ENCODE measurements at places on chromosomes 2 and 18.

DNA sequence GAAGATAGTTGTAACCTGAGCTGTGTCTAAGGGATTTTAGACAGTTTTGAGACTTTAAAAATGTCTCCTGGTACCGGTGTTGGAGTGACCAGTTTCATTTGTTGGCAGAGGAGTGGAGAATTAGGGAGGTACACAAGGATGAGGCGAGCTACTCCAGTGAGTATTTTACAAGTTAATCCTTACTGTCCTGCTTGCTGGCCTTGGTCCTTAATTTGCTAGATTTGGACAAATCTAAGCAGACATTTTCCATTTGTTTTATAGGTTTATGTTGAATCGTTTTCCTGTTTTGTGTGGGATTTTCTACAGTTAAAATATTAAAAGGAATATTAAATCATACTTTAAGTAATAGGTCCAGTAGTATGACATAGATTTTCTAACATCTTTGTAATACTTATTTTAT lies 101.8 kb downstream of the ZNF407 start:
- DNase-seq = no peak

GRCh38 chr2:41936771-41937463 lies 110.9 kb upstream of the PKDCC start:
- no peak for DNase-seq

DNA sequence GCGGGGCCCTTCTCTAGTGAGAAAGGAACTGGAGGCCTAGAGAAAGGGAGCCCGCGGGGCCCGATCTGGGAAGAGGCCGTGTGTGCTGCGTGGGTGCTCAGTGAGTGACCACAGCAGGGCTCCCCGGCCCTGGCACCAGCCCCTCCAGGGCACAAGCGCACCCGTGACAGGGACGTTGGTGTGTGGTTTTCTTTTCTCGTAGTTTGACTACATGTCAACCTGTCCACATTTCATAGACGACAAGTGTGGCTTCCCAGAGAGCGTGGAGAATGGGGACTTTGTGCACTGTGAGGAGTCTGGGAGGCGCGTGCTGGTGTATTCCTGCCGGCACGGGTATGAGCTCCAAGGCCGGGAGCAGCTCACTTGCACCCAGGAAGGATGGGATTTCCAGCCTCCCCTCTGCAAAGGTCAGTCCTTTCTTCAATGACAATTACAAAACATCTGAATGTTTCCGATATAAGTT lies 83.1 kb downstream of the TPO start:
- DNase-seq = no peak

GRCh38 chr2:9758741-9759140 lies 84.5 kb upstream of the TAF1B start:
- DNase-seq = no peak

DNA sequence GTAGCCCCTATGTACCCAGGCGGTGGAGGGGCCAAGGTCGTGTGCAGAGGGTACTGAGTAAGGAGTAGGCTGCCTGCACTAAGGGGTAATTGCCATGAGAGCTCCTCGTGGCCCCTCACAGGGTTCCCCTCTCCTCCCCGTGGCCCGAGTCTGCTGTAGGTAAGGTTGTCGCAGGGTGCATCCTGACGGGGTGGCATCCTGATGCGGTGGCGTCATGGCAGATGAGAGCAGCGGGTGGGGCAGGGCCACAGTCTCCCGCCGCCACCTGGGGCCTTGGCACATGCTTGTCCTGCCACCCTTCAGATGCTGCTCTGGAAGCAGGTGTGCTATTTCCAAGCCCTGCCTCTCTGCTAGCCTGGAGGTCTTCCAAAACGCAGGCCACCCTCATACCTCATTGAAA lies 89.7 kb downstream of the EIPR1 start:
- DNase-seq = no peak

GRCh38 chr2:126539101-126539500 lies 116.9 kb upstream of the GYPC start:
- no peak for DNase-seq

- no peak for DNase-seq
Measured at GRCh38 chr2:176002688-176003210, 682 bp upstream of the LNPK start.

GRCh38 chr2:97348265-97348664 lies 235.3 kb downstream of the ANKRD36 start:
- no peak for DNase-seq

- no peak for DNase-seq
Measured at GRCh38 chr2:161613161-161613560, 11.1 kb upstream of the SLC4A10 start.

DNA sequence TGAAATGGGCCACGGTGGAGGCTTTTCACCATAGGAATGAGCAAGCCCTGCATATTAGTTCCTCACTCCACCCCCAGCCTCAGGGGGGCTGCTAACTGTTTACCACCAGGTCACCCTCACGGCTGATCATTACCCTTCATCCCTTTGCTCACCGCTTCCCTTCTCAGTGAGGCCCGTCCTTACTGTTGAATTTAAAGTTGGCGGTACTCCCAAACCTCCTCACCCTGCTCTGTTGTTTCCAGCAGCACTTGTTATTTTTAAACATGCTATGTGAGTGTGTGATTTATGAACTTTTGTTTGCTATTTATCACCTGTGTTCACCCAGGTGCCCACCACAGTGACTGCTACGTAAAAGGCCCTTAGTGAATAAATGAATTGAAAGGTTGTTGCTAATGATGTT lies 243.6 kb downstream of the ZNF407 start:
- no peak for DNase-seq

DNA sequence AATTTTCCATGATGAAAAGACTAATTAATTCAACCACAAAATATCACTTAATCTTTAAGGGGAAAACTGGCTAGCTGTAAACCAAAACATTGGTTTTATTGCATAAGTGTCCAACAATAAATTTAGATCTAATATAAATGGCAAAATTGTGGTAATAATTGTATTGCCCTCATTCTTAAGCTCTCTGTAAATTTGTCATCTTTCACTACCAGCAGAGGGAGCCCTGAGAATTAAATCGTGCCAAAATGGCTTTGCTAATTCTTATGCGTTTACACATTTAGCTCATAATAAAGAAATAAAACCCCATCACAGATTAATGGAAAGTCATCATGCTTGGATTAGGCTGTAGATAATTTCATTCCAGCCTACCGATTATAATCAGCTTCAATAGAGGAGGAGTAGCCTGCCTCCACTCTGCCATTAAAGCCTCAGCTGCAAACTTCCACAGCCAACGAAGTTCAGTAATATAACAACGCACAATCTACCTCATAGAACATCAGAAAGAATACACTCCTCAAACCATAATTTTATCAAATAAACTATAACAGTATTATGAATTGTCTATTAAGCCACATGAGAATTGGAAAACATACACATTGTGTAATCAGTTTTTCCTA lies 70.0 kb upstream of the ATP5MC3 start:
- peak; percentile 4 for DNase-seq

DNA sequence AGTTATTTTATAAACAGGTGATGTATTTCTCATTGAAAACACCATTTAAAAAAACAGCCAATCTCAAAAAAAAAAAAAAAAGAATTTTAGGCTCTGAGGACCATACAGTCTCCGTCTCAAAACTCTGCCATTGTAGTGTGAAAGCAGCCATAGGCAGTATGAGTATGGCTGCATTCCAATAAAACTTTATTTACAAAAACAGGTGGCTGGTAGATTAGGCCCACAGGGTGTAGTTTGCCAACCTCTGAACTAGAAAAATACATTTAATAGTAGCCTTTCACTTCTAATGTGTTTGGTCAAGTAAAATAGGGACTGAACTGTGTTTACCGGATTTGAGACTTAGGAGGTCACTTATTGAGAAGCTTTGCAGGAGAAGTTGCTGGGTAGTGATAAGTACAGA lies 19.2 kb downstream of the RMDN2 start:
- DNase-seq = no peak

Measured in activated CD4-positive, alpha-beta T cell treated with anti-CD3 and anti-CD28 coated beads, Interleukin-2, amount 50 U/mL, for 24 hours (primary cell).